ENCODE measurements at places on chromosomes 1 and 21. TPM values are rescaled to one million over a fixed set of nuclear protein-coding genes. Genes with fewer than 3 reads are reported as not detected.

Gene PERM1
- total RNA-seq, result 0.43 TPM

Gene SPATA46
- not detected for total RNA-seq

Gene LMX1A
- total RNA-seq, result not detected

Gene PLA2G5
- total RNA-seq, result not detected

Gene BRDT
- 0.97 TPM for total RNA-seq

Gene NVL
- total RNA-seq, result 21.6 TPM

Gene TRIM58
- total RNA-seq, result 0.97 TPM
